ENCODE measurements at places on chromosomes 4 and X.

DNA sequence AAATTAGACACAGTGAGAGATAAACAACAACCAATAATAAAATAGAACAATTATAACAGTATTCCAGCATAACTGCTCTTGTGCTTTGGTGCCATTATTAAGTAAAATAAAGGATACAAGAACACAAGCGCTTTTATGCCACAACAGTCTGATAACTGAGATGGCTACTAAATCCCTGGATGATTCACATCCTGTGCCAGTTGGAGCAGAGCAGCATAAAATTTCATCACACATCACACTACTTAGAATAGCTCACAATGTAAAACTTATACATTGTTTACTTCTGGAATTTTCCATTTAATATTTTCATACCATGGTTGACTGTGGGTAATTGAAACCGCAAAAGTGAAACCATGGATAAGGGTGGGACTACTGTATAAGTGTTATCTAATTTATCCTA is 399.9 kb upstream of the CNKSR2 start:
- no peak for DNase-seq

DNA sequence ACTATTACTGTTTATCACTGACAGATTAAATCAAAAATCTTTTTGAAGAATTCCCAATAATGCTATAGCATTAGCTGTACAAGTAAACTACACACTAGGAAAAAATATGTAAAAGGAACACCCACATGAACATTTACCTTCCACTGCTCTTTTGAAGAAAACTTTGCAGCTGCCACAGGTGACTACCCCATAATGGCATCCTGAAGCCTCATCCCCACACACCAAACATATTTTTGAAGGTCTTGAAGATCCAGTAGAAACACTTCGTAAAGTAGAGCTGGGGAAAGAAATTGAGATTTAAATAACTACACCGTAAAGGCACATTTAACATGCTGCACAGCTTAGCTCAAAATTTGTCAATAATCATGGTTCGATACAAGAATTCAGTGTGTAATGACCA is 182.4 kb downstream of the NR3C2 start:
- no peak for DNase-seq

GRCh38 chr4:52059372-52059771 is 8.3 kb downstream of the SPATA18 start:
- DNase-seq, result no peak

DNA sequence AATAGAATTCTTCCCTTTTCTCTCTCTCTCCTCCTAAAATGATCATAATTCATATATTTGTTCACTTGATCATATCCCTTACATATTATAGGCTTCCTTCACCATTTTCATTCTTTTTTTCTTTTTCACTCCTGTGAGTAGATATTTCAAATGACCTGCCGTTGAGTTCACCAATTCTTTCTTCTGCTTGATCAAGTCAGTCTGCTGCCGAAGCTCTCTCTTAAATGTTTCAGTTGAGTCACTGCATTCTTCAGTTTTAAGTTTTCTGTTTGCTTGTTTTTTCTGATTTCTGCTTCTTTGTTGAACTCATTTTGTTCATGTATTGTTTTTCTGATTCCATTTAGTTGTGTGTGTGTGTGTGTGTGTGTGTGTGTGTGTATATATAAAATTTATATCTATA is 354.3 kb downstream of the GPAT3 start:
- DNase-seq, result no peak

- DNase-seq, result no peak
Observed at GRCh38 chrX:53236025-53236679, 11.1 kb upstream of the KDM5C start.

GRCh38 chrX:136198678-136199243 is 51.4 kb downstream of the FHL1 start:
- DNase-seq, result no peak

DNA sequence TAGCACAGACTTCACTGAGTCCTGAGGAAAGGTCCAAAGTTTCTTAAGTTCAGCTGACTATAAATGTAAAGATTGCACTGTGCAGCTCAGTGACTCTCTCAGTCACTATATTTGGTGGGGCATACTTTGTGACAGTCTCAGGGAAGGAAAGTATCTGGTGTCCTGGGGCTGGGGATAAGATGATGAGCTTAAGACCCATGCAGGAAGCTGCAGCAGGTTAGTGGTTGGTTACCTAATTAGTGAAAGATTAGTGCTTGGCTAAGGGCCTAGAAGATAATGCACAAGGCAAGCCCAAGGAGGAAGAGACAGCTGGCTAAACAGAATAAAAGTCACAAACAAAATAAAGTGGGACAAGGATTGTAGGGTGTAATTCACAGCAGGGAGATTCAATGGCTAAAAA is 25.4 kb upstream of the SLITRK4 start:
- no peak for DNase-seq

DNA sequence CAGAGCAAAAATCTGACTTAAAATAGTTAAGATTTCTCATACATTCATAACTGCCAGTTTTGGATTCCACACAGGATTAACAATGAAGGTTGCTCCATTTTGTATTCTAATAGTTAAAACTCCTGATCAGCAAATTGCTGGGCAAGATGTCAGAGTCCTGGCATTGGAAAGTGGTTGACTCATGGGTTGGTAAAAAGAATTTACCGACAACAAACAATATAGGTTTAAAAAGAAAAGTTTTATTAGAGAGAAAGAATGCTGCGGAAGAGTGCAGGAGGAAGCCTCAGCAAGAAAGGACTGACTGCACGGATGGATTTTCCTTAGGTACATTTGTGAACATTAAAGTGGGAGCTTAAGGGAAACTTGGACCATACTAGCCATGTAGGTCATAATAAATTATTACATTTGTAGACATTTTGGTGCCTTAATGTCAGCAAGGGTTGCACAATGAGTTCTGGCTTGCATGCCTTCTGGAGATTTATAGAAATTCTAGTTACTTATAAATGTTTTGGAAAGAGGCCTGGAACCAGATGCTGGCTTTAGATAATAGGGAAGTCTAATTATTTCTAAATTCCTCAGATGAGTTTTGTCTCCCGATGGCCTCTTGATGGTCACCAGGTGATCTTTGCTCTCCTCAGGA is 25.4 kb upstream of the IL2 start:
- DNase-seq, result no peak

DNA sequence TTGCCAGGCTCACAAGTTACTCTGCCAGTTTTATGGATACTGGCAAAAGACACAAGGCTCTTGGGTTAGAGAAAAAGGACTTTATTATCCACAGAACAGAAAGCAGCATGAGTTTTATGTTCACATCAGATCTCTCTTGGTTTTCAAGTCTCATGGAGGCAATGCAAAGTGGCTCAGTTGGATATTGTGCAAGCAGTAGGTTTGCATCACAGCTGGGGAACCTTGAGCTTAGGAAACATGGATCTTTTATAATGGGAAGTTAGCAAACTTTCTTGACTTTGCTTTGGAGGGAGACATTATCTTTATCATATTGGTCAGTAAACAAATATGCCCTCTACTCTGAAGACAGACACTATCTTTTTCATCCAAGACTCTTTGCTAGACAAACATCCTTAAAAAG is 109.2 kb upstream of the GRPR start:
- no peak for DNase-seq

- DNase-seq, result no peak
Observed at GRCh38 chr4:848307-848691, 22.4 kb upstream of the CPLX1 start.

DNA sequence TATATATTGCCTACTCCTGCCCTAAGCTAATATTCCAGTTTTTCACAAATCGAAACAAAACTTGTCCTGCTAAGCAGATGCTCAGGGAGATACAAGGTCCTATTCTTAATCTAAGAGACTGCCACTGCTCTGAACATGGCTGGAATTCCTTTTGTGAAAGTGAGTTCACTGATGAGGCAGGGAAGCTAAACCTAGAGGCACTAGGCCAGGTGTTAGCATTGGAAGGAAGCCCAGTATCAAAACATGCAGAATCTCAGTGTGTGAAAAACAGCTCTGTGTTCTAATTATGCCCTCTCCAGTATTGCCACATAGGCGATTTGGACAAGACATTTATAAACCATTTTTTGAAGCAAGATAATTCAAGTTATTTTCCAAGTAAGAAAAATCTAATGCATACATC is 47.6 kb downstream of the ABCG2 start:
- no peak for DNase-seq

GRCh38 chr4:44760142-44760898 is 34.0 kb upstream of the GNPDA2 start:
- DNase-seq, result peak; percentile 39

GRCh38 chr4:21034728-21035127 is 334.5 kb downstream of the PACRGL start:
- DNase-seq, result no peak

- peak; percentile 25 for DNase-seq
Observed at GRCh38 chrX:11792461-11793421, 34.7 kb downstream of the MSL3 start.

DNA sequence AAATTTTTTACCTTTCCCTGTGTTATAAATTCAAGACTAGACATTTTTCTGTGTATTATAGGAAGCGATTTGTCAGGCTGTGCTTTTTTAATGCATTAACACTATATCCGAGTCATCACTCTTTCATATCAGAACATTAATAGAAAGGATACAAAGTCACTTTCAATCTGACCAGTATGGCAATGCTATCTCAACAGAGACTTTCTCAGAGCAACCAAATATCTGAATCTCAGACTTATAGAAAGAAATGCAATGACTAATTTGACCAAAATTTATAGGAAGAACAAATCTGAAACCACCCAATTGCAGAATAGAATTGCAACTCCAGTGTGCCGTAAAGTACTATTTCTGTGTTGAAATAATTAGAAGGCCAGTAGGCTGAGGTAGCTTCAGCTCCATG is 473 bp upstream of the TKTL2 start:
- no peak for DNase-seq

GRCh38 chrX:37817176-37817575 is 30.2 kb downstream of the DYNLT3 start:
- no peak for DNase-seq

GRCh38 chrX:78383594-78383993 is 56.2 kb upstream of the CYSLTR1 start:
- DNase-seq, result no peak

GRCh38 chrX:37905436-37906147 is 58.2 kb upstream of the DYNLT3 start:
- no peak for DNase-seq

DNA sequence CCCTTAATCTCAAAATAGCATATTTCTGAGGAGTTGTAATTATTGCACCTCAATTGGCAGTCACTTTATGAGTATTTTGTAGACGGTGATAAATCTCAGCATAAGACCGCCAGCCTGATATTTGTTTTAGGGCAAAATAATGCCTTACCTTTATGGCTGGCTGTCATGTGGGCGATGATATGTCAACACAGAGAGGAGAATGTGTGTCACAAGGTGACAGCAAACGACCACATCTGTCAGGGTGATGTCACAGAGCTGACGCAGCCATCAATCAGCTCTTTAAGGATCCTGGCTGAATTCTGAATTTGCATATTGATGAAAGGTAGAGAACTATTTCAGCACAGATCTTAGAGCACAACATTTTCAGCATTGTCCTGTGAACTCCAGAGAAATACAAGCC is 209.7 kb downstream of the CEP135 start:
- no peak for DNase-seq

GRCh38 chrX:143095816-143096215 is 70.1 kb downstream of the SPANXN4 start:
- no peak for DNase-seq

- DNase-seq, result no peak
Observed at GRCh38 chrX:97843200-97843811, 959.6 kb downstream of the RPA4 start.

- no peak for DNase-seq
Observed at GRCh38 chrX:40165206-40165605, 67.4 kb upstream of the BCOR start.

GRCh38 chrX:46777971-46778810 is 19.3 kb upstream of the SLC9A7 start:
- DNase-seq, result no peak

DNA sequence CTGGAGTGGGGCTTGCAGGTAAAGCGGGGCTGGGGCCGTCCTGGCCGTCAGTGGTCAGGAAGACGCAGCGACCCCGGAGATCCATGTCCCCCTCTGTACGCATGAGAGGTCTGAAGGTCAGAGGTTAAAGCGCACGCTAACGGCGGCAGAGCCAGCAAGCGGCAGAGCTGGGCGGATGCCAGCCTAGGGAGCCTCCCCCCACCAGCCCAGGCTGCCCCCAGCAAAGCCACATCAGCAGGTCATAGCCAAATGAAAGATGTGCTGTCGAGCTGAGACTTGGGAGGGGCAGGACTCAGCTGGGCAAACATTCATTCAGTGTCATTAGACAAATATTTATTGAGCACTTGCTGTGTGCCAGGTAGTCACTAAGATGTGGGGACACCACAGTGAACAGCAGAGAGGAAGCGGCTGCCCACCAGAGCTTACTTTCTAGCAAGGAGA is 593 bp upstream of the JAKMIP1 start:
- DNase-seq, result peak; percentile 29

- no peak for DNase-seq
Observed at GRCh38 chr4:99506781-99507180, 4.0 kb upstream of the C4orf17 start.

Data from CD4-positive, alpha-beta T cell treated with Interleukin-15 for 4 hours (primary cell).